Kidney tubule cell (primary cell): ENCODE measurements at places on chromosomes 13 and 19.

DNA sequence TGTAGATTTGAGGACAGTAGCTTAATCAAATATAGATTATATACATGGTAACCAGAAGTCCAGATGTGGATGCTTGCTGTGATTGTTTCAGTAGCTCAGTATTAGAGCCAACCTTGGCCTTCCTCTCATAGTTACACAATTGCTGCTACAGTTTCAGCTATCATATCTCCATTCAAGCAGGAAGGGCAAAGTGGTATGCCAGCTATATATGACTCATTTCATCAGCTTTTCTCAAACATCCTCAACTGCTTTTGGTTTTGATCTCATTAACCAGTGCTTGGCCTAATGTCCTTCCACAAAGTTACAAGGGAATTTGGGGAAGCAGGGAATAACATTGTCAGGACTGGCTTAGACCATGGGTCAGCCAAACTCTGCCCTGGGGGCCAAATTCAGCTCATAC lies 73.0 kb upstream of the MAB21L1 start:
- DNase-seq, result peak; percentile 84

- DNase-seq, result peak; percentile 28
Measured at GRCh38 chr19:28224441-28224840, 988.5 kb downstream of the UQCRFS1 start.

- peak; percentile 3 for DNase-seq
Measured at GRCh38 chr13:85864963-85865530, 65.8 kb upstream of the SLITRK6 start.

- DNase-seq, result no peak
Measured at GRCh38 chr13:30037766-30038165, 187.3 kb upstream of the UBL3 start.

GRCh38 chr13:23724196-23724970 lies 154.2 kb downstream of the TNFRSF19 start:
- peak; percentile 80 for DNase-seq

GRCh38 chr13:20136781-20137703 lies 23.8 kb downstream of the GJA3 start:
- peak; percentile 52 for DNase-seq

GRCh38 chr13:60338754-60339153 lies 58.3 kb upstream of the TDRD3 start:
- no peak for DNase-seq

DNA sequence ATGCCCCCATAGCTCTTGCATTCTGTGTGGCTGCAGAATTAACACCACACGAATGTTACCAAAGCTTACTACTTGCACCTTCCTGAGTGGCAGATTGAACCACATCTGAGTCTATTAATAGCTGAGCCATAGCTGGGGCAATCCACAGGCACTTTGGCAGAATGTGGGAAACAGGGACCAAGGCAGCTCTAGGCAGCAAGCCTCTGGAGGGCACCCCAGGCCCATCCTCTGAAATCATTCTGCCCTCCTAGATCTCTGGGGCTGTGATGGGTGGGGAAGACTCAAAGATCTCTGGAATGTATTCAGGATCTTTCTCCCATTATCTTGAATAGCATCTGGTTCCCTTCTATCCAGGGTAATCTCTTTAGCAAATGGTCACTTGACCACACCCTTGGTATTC lies 139.3 kb downstream of the TNFRSF19 start:
- no peak for DNase-seq

DNA sequence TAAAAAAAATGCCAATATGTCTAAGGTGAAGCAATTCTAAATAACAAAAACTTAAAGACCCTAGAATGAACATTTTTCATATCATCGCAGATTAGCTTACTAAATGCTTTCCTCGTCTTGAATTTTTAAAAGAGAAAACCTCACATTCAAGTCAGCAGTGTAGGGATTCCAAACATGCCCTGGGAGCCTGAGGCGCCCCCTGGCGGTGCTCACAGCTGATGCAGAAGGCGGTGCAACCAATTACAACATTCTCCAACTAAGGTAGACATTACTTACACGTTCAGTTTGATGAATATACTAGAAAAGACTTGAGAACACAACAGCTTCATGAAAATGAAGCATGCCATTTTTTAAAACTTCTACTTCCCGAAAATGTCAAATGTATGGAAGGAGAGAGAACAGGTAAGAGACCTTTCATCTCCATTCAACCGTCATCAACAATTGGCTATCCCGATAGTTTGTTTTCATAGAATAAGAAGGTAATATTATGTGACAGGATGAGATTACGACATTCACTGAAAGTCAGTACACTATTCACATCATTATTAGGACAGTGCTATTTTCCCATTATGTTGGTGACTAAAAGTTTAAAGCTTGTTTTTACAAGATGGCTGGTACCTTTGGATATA lies 304.4 kb downstream of the DCLK1 start:
- no peak for DNase-seq

- DNase-seq, result peak; percentile 82
Measured at GRCh38 chr19:14475251-14476073, at the start of gene PTGER1. PTGER1 (minus strand) TSS chr19:14475354; CDS start chr19:14474320, 1,034 bp downstream.

DNA sequence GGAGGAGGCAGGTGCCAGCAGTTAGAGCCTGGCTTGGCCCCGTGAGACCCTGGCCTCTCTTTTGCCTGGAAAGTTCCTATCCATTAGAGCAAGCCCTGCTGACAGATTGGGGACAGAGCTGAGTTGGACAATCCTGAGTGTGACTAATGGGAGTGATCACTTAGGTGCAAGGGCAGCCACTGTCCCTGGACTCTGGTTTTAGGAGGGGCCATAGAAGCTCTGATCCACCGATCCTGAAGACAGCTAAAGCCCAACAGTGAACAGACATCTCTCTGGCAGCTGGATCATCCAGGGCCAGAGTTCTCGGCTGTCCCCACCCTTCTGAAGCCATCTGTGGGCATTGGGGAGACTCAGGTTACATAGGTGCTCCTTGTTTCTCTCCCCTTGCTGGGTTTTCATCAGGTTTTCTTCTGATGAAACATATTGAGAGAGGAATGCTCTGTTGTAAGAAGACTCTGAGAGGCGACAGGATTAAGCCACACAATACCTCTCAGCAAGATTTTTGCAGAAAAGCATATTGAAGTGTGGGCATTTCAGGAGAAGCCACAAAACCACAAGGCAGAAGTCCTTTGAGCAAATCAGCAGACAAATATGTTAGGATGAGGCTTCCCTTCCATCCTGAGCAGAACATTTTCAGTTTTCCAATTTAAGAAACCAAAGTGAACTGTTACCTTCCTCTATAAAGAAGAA lies 288.0 kb upstream of the MAB21L1 start:
- DNase-seq, result no peak

- peak; percentile 1 for DNase-seq
Measured at GRCh38 chr19:37654118-37654517, 1.1 kb downstream of the ZFP30 start.

DNA sequence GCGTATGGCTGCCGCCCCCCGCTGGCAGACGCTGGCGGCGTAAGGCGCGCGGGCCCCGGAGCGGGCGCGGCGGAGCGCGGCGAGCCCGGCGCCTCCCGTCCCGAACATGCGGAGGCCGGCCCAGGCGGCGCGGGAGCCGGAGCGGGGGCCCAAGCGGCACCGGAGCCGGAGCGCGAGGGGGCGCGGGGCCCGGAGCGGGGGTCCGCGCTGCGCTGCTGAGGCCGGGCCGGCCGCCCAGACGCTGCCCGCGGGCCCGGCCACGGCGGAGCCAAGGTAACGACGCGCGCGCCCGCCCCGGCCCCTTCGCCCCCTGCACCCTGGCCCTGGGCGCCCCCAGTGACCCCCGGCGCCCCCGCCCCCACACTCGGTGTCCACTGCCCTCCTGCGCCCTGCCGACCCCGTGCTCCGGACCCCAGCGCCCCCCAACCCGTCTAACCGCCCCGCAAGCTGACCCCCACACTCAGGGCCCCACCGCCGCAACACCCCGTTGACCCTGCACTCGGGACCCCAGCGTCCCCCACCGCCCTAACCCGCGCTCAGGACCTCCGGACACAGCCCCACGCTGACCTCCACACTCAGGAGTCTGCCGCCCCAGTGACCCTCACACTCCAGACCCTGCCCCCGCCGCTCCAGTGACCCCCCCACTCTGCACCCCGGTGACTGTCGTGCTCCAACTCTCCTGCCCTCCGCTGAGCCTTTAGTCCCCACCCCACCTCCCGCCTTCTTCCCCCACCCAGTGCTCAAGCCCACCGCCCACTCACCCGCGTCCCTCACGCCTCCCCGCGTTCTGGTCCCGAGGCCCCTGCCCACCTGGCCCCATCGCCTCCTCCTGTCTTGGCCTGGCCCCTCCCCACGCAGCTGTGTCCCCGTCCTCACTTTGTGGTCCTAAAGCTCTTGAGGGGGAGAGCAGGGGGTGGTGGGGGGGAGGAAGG lies at the start of gene CSNK1G2:
CSNK1G2 (plus strand) TSS at position 27 of the 932 bp plus-strand sequence. CDS start 28,601 bp downstream, outside the sequence.
- no peak for DNase-seq

GRCh38 chr13:30832845-30833332 lies 73.2 kb upstream of the MEDAG start:
- DNase-seq, result peak; percentile 97

DNA sequence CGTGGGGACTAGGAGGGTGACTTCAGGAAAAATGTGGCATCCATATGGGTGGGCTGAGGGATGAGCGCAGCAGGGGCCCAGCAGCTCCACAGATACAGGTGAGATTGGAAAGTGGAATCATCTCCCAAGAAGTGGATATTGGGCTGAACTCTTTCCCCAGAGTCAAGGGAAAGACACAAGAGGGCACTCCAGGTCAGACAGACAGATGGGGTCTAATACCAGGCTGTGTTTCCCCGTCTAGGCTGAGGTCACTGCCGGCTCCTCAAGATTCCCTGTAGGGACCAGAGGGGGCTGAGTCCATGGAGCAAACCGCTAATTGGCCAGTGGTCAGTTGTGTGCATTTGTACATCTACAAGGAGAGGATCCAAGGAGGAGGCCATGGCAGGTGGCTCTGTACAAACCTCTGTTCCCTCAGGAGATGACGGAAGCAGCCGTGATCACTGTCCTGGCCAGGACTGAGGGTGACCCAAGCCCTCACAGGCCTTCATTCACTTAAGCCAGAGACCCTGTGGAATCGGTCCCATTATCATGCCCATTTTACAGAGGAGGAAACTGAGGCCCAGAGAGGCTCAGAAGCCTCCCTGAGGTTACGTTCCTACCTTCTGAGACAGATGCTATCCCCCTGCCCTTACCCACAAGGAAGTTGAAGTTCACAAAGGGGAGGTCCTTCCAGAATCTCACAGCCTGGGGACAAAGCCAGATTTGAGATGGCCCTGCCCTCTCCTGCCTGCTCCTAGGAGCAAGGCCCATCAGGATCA lies 14.9 kb upstream of the IGLON5 start:
- no peak for DNase-seq

DNA sequence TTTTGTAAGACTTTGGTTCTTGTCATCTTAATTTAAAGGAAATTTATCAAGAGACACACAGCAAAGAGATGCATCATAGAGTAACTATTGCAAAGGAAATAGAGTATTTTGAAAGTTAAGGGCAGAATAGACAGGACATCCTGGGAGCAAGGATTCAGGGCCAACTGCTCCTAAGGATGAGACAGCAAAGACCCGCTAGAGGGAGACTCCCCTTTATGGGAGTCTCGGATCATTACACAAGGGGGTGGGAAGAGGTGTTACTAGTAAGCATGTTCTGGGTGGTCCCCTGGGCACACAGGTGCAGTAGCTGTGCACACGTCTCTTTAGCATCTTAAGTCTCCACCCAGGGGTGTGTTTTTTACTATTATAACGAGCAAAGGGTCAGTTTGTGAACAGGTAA lies 9.6 kb downstream of the ZSCAN5C start:
- no peak for DNase-seq

- DNase-seq, result no peak
Measured at GRCh38 chr13:113158946-113159345, 498 bp downstream of the PROZ start.

DNA sequence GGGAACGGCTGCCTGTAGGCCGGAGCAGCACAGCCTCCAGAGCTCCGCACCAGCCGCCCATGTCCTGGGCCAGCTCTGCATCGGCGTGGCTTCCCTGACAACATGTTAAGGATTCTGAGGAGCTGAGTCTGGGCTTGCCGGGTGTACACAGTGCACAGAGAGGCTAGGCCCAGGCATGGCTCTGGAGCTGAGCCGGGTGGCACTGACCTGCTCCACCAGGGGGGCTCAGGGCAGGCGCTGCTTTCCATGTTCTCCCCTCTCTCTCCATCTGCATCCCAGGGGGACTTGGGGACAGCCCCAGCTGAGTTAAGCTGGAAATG lies 31.6 kb downstream of the AP1M1 start:
- DNase-seq, result no peak

- DNase-seq, result peak; percentile 90
Measured at GRCh38 chr19:4844348-4845179, 13.1 kb upstream of the TICAM1 start.

DNA sequence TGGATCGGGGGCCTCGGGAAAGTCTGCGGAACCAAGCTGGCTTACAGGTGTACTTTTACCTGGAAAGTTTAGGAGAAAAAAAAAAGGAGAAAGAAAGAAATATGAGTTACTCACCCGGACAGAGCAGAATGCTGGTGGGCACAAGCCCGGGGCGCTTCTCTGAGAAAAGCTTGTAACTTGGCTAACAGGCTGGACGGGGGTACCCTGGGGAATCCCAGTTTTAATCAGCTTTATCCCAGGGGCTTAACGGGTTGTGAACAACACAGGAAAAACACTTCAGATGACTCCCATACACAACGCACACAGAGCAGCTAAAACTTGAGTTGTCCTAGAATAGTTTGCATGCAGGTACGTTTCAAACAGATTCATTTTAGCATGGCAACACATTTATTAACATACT lies 37.3 kb downstream of the KLF2 start:
- no peak for DNase-seq

DNA sequence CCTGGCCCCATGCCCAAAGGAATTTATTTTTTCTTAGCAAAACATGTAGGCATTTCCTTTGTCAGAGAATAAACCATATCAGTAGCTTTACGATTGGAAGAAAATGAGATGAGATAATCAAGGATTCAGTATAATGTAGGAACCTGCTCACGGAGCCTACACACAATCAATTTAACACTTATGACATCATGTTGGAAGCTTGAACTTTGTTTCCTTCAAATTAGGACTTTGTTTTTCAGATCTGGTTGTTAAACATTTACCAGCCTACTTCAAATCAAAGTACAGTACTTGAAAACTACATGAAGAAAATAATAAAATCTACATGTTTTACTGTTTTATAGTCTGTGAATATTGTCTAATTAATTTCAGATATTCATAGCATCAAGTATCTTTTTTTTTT lies 639.0 kb upstream of the ATXN8OS start:
- DNase-seq, result no peak

- DNase-seq, result peak; percentile 86
Measured at GRCh38 chr19:2469102-2469914, 6.6 kb upstream of the GADD45B start.

- no peak for DNase-seq
Measured at GRCh38 chr19:50792272-50793250, 2.3 kb downstream of the ACP4 start.

GRCh38 chr19:35816262-35816661 lies 3.6 kb upstream of the PRODH2 start:
- DNase-seq, result no peak

DNA sequence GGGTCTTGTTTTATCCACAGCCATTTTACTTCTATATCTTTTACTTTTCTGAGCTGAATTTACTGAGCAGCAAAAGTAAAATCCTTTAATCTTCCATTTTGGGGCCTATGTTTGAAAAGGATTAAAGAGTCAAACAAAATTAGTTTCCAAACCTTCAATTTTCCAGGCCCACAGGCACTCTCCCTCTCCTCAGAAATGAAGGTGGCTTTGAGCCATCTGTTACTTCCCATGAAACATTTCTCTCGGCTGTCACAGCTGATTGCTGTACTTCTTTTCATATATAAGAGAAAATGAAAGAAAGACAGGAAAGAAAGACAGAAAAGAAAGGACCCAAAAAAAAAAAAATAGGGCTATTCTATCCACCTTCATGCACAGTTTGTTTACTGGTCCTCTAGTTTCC lies 194.9 kb downstream of the LACC1 start:
- DNase-seq, result no peak

- DNase-seq, result peak; percentile 78
Measured at GRCh38 chr13:52850396-52851136, 2.1 kb upstream of the PCDH8 start.

GRCh38 chr13:42355491-42356183 lies 83.7 kb downstream of the AKAP11 start:
- no peak for DNase-seq
